ENCODE measurements at places on chromosomes 16 and 17.

DNA sequence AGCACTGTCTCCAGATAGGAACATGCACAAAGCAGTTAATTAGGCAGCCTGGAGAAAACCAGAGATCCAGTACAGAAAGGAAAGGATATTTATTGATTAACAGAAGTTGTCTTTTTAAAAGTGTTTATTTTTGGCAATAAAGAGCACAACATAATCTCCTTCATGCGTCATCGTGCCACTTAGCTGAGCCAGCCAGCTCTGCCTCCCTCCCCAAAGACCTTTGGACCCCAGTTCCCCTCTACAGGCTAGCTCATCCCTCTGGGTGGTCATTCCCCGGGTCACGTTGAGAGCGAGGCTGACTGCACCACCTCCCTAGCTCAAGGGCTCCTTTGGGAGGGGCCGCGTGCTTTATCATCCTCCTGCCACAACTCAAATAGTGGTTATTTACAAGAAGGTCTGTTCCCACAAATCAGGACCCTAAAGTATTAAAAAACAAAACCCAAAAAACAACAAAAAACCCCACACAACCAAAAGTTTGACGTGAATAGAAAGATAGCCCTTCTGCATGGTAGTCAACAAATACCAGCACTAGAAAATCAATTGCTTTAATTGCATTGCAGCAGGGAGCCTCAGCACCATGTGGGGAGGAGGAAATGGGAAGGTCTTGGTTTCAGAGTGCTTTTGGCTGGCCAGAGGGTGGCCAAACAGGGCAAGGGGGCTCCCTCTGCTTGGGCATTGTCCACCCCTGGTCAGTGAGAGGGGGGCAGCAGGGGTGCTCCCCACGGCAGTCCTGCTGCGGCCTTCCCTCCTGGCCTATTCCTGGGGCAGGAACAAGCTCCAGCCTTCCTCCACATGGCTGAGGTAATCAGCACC lies 9.6 kb downstream of the POLR2C start:
- no peak for DNase-seq

DNA sequence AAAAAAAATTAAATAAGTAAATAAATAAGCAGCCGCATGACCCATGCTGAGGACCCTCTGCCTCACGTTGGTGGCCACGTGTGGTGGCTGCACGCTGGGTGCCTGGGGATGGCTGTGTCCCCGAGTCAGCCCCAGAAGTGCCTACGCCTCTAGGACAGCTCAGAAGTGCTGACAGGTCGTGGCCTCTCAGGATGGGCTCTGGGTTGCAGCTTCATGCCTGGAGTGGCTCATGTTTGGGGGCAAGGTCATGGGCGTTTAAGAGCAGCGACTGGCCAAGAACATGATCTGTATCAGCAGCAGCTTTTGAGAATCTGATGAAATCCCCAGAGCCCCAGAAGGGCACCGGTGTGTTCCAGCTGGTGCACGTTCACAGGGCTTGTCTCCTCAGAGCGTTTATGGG lies 26.8 kb upstream of the CAPN15 start:
- DNase-seq, result no peak

DNA sequence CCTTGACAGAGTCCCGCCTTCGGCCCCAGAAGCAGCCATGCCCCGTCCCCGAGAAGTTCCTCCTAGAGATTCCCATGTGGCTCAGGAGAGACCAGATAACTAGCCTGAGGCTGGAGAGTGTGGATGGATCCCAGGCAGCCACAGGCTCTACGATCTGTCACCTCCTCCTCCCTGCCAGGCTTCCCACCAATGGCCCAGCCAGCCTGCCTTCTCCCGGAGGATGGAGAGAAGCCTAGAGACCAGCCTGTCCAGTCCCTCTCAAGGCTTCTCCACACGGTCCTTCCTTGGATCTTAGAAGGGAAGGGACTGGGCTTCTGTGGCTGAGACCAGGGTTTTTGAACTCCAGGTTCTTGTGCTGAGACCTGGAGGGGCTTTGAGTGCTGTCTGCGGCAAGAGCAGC lies 1.6 kb upstream of the SMTNL2 start:
- no peak for DNase-seq

- peak; percentile 38 for DNase-seq
These were observed 1.7 kb downstream of the PER1 start for GRCh38 chr17:8150194-8151119.

DNA sequence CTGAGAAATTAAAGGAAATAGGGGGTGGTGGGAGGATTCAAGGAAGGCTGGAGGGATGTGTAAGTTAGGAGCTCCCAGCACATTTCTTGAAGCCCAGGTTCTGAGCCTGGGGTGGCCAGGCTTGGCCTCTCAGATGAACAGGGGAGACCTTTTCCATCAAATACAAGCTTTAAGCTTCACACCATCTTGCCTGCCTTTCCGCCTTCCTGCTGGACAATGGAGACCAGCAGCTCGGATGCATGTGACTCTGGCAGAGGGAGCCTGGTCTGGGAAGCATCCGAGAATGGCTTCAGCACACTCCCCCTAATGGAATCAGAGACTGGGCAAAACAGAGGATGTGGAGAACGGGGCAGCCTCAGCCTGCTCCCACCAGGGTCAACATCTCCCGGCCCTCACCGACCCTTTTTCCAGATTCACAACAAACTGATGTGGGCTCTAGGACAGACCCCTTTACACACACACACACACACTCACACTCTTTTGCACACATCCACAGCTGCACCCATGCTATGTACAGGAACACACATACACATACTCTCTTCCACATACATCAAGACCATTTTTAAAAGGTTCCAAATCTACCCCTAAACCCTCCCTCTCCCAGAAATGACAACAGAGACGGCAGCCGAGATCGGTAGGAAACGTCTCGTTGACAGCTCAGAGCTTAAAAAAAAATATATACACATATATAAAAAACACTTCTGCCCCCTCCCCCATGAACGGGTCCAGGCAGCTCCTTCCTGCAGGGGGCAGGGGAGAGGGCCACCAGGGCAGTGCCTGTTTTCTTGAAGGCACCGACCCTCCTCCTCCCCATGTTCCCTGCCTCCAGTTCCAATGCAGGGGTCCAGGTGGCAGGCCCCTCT lies 6.5 kb upstream of the ATXN7L3 start:
- DNase-seq, result no peak

DNA sequence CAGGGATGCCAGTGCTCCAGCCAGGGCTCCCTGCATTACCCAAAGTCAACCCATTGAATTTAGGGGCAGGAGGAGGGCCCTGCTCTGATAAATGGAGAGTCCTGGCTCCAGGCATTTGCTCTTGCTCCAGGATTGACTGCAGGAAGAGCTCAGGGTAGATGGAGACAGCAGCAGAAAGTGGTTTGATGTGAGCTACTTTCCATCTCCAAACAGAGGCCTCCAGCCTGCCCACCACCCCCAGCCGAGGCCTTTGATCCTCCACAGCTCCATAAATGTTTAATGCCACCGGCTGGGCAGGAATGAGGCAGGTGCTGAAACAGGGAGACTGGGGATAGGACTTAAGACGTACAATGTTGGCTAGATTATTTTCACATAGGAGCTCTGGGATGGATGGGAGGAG lies 4.3 kb upstream of the SEZ6 start:
- no peak for DNase-seq

DNA sequence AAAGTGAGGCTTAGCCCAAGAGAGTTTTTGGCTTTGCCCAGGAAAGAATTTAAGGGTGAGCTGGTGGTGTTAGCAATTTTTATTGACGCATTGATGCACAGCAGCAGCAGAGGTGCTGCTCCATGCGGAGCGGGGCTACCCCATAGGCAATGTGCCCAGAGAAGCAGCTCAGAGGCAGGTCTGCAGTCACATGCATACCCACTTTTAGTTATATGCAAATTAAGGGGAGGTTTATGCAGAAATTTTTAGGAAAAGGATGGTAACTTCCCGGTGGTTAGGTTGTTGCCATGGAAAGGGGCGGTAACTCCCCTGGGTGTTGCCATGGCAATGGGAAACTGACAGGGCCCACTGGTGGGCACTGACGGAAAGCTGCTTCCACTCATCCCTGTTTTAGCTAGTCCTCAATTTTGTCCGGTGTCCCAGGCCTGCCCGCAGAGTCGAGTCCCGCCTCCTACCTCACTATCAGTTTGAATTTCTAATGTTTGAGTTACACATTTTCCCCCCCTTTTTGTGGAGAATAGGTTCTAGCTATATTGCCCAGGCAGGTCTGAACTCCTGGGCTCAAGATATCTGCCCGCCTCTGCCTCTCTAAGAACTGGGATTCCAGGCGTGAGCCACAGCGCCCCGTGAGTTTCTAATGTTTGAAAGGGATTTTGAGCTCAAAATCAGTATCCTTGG lies 10.4 kb upstream of the GJD3 start:
- DNase-seq, result no peak

- no peak for DNase-seq
These were observed 132.3 kb upstream of the IRX3 start for GRCh38 chr16:54418903-54419302.

DNA sequence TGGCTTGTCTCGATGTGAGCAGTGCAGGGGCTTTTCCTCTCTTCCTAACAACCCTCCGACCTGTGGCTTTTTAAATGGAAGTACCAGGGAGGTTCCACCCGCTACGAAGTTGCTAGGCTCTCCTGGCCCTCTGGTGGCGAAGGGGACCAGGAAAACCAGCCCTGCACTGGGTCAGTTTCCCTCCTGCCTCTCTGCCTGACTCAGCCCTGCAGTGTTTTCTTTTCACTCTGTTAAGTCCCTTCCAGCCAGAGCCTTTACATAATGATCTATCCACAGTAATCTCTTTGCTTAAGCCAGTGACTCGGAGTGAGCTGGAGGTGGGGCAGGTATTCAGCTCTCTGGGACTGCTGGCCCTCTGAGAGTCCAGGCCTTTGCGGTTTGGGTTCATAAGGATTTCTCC lies 331.3 kb upstream of the EEF2KMT start:
- DNase-seq, result no peak

GRCh38 chr16:57576429-57576870 lies 34.0 kb downstream of the ADGRG5 start:
- DNase-seq, result peak; percentile 76

- DNase-seq, result peak; percentile 45
These were observed 20.6 kb upstream of the PIK3R6 start for GRCh38 chr17:8887834-8888703.

All from left hindlimb (tissue), 1 donor.